Fibroblast of pulmonary artery (primary cell): ENCODE measurements at places on chromosomes 1 and 21.

- peak; percentile 39 for DNase-seq
Observed at GRCh38 chr1:225343618-225344017, 84.2 kb downstream of the LBR start.

- DNase-seq, result peak; percentile 73
Observed at GRCh38 chr1:153612755-153613331, at the start of gene S100A16. S100A16 (minus strand) TSS chr1:153613137; CDS start chr1:153608151, 4,986 bp downstream.

- DNase-seq, result no peak
Observed at GRCh38 chr1:201463071-201463552, 5.9 kb downstream of the PHLDA3 start.

DNA sequence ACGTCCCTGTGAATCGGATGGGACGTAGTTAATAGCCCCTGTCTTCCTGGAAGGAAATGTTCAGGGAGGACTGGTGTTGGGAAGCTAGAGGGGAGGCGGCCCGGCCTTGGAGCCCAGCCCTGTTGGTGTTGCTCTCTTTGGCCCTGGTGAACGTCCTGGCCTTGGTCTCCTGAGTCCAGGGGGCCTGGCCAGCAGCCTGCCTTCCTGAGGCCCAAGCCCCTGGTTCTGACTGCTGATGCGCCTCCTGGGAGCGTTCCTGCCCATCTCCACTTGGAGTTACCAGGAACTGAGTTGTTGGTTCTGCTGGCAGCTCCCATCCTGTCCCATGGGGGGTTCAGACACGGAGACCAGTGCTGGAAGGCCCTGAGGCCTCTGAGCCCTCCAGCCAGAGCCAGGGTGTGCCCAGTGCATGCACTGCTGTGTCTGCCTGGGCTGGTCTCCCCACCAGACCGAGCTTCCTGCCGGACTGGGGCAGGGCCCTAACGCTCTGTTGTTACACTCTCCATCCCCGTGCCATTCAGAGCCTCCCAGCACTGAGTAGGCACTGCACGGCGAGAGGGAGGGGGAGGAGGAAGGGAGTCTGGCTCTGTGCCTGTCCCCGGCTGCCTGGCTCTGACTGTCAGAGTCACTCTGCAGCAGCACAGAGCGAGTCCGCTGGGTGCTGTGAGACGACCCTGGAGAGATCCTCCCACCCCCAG is 382.5 kb upstream of the VAMP3 start:
- no peak for DNase-seq

DNA sequence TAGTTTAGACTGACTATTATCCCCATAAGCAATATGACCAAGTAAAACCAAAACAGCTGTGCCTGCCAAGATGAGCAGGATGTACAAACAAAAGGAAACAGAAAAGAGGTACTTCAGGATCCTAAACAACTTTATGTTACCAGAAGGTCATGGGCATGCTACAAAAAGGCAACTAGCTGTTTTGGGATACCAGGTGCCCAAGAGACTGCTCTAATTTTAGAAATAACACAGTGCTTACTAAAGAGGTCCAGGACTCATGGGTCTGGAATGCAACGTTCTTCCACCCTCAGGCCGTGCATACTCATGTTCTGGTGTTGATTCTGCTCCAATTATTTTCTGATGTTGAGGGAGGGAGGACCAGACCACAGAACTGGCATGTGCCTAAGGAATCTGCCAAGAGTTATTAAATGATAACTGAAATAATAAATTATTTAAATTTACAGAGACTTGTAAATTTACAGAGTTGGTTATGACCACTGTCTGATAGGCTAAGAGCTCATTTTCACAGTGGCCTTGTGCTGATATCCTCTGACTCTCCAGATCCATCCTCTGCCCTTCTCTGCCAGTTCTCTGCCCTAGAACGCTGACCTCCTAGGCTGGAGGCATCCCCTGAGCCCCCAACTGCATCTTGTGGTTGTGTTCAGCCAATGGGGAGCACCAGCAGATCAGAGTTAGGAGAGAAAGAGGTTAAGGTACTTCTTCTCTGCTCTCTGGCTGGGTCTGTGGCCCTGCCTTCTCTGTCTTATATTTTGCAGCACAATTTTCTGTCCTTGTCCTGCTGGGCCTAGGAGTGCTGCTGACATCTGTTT is 37.7 kb upstream of the BCL10 start:
- DNase-seq, result peak; percentile 90

GRCh38 chr1:39987869-39988268 is 32.9 kb downstream of the MFSD2A start:
- peak; percentile 12 for DNase-seq

DNA sequence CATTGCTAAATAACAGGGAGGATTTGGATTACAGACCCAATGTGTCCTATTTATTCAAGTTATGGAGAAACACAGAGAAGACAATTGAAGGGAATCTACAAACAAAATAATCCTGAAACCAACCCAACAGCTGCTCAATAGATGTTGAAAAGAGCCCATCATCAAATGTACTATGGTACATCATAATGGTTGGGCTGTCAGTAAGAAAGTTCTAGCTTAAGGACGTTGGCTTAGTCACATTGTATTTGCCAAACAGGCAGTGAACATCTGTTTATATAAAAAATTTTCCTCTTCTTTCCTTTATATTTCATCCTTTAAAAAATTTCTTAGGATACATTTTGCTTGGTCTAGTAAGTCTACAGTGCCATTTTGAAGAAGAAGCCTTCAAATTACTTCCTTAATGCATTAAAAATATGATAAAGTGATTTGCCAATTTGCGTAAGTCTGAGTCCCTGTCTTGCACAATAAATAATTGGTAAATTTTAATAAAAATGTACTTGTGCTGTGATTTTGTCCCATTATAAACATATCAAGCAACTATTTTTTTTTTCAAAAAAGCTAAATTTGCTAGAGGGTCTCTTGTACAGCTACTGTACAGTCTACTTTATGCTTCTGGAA is 14.4 kb downstream of the MAP3K7CL start:
- no peak for DNase-seq

GRCh38 chr21:36415375-36415774 is 30.2 kb downstream of the CHAF1B start:
- DNase-seq, result no peak
